Foreskin melanocyte (primary cell): ENCODE measurements at places on chromosomes 7 and 10.
A peak's percentile ranks its signal among the peaks of the same experiment; 100 is the strongest.

DNA sequence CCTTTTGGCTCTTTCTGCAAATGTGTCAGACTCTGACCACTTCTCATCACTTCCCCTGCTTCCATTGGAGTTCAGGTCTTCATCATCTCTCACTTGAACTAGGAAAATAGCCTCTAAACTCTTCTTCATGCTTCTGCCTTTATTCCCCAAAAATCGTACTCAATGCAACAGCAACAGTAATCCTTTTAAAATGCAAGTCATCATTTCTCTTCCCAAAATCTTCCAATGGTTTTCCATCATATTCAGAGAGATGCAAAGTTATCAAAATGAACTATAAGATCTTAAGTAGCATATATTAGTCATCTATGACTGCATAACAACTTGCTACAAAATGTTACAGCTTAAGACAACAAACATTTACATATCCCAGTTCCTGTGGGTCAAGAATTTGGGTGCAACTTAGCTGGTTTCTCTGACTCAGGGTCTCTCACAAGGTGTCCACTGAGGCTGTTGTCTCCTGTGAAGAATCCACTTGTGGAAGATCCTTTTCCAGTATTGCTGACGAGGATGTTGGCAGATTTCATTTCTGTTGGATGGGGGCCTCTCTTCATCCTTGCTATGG lies 31.0 kb upstream of the ETV1 start:
- DNase-seq, result no peak

GRCh38 chr7:30173058-30173897 lies 38.5 kb downstream of the MTURN start:
- DNase-seq, result peak; percentile 98

DNA sequence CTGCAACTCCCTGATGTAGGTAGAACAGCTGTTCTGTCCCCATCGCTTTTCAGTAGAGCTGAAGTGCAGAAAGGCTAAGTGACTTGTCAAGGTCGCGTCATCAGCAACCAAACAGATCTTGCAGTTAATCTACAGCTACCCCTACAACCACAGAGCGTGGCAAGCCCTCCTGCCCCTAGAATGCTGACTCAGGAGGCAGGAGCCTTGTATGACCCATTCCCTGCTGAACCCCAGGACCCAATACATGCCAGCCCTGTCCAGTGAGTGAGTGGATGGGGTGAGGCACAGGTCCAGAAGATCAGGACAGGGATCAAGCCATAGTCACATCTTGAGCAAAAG lies 26.6 kb upstream of the GJD4 start:
- DNase-seq, result no peak

GRCh38 chr7:131627735-131628190 lies 71.3 kb upstream of the PODXL start:
- no peak for DNase-seq

GRCh38 chr7:37352974-37353948 lies 95.4 kb downstream of the ELMO1 start:
- no peak for DNase-seq

GRCh38 chr10:11499425-11500071 lies 111.9 kb downstream of the USP6NL start:
- DNase-seq, result no peak

DNA sequence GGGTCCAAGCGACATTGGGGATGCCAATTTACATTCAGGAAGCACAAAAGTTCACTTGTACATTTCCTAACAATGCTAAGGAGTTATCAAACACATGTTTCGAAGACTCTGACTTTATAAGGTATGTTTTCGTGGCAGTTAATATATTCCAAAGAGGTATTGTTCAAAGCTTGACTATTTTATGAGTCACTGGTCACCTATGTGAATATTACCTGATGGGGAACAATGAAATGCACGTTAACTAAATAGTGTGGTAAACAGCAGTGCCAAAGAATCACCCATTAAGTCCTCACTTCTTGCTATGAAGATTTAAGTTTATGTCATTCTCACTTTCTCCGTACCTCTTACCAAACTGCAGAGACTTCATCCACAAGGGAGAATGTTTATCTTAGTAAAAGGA lies 550.2 kb downstream of the SORCS1 start:
- no peak for DNase-seq

GRCh38 chr10:119190954-119191785 lies 12.6 kb upstream of the PRDX3 start:
- no peak for DNase-seq
